ENCODE measurements at places on chromosomes 13 and 19.

- peaks cover 39% of the 10 kb centered on the region for H3K36me3 ChIP-seq
- H3K4me3 ChIP-seq, result peak overlapping the region; percentile 93
- no peak for DNase-seq
- no peaks in the 10 kb centered on the region for H3K4me1 ChIP-seq
- no peak overlapping the region for H3K27ac ChIP-seq
Measured at GRCh38 chr19:2428321-2428690, 920 bp upstream of the TIMM13 start.

GRCh38 chr19:13600091-13600490 is 93.8 kb upstream of the CACNA1A start:
- H3K36me3 ChIP-seq, result no peaks in the 10 kb centered on the region
- no peaks in the 10 kb centered on the region for H3K4me1 ChIP-seq
- no peak for DNase-seq
- H3K4me3 ChIP-seq, result no peak overlapping the region
- no peak overlapping the region for H3K27ac ChIP-seq

DNA sequence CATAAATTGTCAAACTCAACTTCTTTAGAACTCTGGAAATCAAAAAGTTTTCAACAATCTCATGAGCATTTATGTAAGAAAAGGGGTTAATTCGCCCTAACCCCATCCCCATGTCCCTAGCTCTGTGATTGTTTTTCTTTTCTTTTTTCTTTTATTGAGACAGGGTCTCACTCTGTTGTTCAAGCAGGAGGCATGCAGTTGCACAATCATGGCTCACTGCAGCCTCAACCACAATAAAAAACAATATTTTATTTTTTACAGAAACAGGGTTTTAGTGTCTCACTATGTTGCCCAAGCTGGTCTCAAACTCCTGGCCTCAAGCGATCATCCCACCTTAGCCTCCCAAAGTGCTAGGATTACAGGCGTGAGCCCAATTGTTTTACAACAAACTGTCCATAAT is 16.7 kb downstream of the VWA8 start:
- DNase-seq, result no peak
- no peaks in the 10 kb centered on the region for H3K27me3 ChIP-seq

DNA sequence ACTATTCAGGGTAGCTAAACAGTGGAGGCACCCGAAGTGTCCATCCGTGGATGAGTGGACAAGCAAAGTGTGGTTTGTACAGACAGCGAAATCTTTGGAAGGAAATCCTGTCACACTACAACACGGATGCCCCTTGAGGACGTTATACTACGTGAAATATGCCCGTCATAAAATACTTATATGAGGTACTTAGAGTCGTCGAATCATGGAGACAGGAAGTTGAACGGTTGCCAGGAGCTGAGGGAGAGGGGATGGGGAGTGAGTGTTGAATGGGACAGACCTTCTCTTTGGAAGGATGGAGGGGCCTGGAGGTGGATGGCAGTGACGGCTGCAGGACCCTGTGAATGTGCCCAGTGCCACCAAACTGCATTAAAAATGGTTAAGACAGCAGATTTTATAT is 11.6 kb downstream of the ATP4B start:
- no peak overlapping the region for H3K4me3 ChIP-seq
- H3K27me3 ChIP-seq, result no peaks in the 10 kb centered on the region
- H3K4me1 ChIP-seq, result no peaks in the 10 kb centered on the region
- no peak overlapping the region for H3K27ac ChIP-seq
- DNase-seq, result no peak

DNA sequence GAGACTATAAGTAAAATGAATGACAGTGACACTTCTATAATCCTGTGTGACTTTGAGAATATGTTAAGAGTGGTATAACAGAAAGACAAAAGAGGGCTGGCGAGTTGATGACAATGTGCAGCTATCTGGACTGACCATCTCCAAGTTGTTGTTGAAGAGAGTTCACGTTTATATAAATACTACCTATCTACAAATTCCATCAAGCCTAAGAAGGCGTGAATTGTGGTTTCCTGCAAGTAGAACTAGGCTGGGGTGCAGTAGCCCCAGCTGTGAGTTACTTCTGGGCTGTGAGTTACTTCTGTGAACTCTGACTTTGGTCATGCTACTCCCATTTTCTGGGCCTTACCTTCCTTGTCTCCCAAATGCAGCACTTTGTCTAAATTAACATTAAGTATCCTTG is 561.0 kb downstream of the TBC1D4 start:
- no peak for DNase-seq
- H3K4me1 ChIP-seq, result no peaks in the 10 kb centered on the region
- no peaks in the 10 kb centered on the region for H3K27me3 ChIP-seq

DNA sequence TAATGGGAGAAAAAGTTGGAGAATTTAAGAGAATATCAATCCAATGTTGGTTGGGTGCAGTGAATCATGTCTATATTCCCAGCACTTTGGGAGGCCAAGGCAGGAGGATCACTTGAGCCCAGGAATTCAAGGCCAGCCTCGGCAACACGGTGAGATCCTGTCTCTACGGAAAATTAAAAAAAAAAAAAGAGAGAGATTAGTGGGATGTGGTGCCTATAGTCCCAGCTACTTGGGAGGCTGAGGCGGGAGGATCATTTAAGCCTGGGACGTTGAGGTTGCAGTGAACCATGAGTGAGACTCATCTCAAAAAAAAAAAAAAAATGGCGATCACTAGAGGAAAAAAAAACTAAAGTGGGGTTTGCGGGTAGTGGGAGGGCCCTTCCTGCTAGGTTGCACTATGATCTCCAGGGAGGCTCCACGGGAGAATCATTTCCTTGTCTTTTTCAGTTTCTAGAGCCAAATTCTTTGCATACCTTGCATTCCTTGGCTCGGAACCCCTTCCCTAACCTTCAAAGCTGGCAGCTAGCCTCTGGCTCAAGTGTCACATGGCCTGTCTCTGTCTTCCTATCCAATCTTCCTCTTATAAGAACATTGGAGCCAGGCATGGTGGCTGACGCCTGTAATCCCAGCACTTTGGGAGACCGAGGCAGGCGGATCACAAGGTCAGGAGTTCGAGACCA is 5.8 kb upstream of the ERCC2 start:
- DNase-seq, result peak; percentile 69
- H3K36me3 ChIP-seq, result peaks cover 41% of the 10 kb centered on the region
- H3K4me3 ChIP-seq, result no peak overlapping the region

GRCh38 chr13:112464720-112465119 is 88.6 kb downstream of the SPACA7 start:
- H3K4me1 ChIP-seq, result no peaks in the 10 kb centered on the region
- H3K36me3 ChIP-seq, result no peaks in the 10 kb centered on the region
- no peak overlapping the region for H3K4me3 ChIP-seq
- no peak overlapping the region for H3K27ac ChIP-seq
- no peaks in the 10 kb centered on the region for H3K27me3 ChIP-seq

DNA sequence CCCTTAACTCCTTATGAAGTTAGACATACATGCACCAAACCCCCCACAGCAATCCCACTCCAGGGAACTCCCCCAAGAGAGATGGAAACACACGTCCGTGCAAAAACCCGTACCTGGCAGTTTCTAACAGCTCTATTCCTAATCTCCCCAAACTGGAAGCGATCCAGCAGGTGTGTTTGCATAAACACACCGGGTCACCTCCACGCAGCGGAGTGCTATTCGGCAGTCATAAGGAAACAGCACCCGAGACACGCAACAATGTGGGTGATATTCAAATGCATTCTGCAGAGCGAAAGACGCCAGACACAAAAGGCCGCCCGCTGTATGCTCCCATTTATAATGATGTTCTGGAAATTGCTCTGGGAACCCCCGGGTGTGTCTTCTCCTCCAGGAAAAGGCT is 6.8 kb upstream of the ZNRF4 start:
- H3K4me1 ChIP-seq, result no peaks in the 10 kb centered on the region
- no peak overlapping the region for H3K4me3 ChIP-seq
- H3K27me3 ChIP-seq, result peaks cover 71% of the 10 kb centered on the region
- no peak overlapping the region for H3K27ac ChIP-seq
- no peak for DNase-seq

DNA sequence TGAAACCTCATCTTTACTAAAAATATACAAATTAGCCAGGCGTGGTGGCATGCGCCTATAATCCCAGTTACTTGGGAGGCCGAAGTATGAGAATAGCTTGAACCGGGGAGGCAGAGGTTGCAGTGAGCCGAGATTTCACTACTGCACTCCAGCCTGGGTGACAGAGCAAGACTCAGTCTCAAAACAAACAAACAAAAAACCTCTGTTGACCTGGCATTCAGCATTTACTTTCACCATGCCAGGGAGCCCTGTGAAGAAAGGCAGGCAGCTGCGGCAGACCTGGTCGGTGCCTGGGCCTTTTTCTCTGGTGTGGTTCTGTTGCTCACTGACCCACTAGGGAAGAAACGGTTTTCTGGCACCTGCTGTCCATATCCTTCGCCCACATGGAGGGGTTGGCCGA is 49.8 kb downstream of the DNM2 start:
- no peak for DNase-seq
- peaks cover 34% of the 10 kb centered on the region for H3K36me3 ChIP-seq
- peaks cover 38% of the 10 kb centered on the region for H3K4me1 ChIP-seq
- H3K4me3 ChIP-seq, result no peak overlapping the region
- H3K27ac ChIP-seq, result no peak overlapping the region
- no peaks in the 10 kb centered on the region for H3K27me3 ChIP-seq

DNA sequence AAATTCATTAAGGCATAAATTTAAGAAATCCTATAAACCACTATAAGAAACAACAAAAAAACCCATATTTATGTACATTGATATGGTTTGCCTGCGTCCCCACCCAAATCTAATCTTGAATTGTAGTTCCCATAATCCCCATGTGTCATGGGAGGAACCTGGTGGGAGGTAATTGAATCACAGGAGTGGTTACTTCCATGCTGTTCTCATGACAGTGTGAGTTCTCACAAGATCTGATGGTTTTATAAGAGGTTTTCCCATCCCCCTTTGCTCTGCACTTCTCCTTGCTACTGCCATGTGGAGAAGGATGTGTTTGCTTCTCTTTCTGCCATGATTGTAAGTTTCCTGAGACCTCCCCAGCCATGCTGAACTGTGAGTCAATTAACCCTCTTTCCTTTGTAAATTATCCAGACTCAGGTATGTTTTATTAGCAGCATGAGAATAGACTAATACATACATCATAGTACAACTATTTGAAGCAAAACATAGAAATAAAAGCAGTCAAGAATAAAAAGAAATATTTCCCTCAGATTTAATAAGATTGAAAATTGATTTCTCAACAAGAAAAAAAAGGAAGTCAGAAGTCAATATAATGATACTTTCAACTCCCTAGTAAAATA is 209.0 kb upstream of the GPC6 start:
- no peak for DNase-seq
- no peaks in the 10 kb centered on the region for H3K27me3 ChIP-seq

- H3K4me1 ChIP-seq, result peaks cover 14% of the 10 kb centered on the region
- H3K36me3 ChIP-seq, result peaks cover 45% of the 10 kb centered on the region
- no peak overlapping the region for H3K4me3 ChIP-seq
- H3K27me3 ChIP-seq, result no peaks in the 10 kb centered on the region
- H3K27ac ChIP-seq, result peak overlapping the region; percentile 64
- peak; percentile 14 for DNase-seq
Measured at GRCh38 chr19:15251749-15252397, 19.6 kb upstream of the EPHX3 start.

- no peak overlapping the region for H3K27ac ChIP-seq
- H3K4me1 ChIP-seq, result no peaks in the 10 kb centered on the region
- H3K27me3 ChIP-seq, result peaks cover 23% of the 10 kb centered on the region
- no peaks in the 10 kb centered on the region for H3K36me3 ChIP-seq
- no peak for DNase-seq
Measured at GRCh38 chr13:99426426-99426825, 74.8 kb upstream of the TM9SF2 start.

DNA sequence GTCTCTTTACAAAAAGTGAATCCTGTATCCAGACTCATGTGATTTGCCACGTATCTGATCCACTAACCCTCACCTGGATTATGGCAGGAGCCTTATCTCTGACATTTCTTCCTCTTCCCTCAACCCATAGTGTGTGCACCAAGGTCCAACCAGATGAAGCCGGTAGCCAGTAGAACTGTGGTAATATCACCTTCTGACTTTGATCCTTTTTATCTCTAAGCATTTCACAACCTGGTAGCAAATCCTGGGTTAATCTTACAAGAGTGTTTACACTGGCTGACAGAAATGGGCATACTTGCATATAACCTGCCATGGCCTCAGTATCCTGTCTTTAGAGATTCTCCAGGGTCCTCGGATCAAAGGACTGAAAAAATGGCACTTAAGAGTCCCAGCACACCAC is 1.9 kb downstream of the ZNF417 start:
- H3K36me3 ChIP-seq, result peaks cover 56% of the 10 kb centered on the region
- no peak for DNase-seq
- H3K27me3 ChIP-seq, result no peaks in the 10 kb centered on the region
- peaks cover 11% of the 10 kb centered on the region for H3K4me1 ChIP-seq
- no peak overlapping the region for H3K27ac ChIP-seq

GRCh38 chr13:107961849-107962608 is 253.3 kb downstream of the LIG4 start:
- DNase-seq, result no peak
- no peaks in the 10 kb centered on the region for H3K4me1 ChIP-seq
- H3K4me3 ChIP-seq, result no peak overlapping the region
- no peaks in the 10 kb centered on the region for H3K36me3 ChIP-seq

GRCh38 chr13:107477772-107478379 is 737.5 kb downstream of the LIG4 start:
- H3K4me1 ChIP-seq, result no peaks in the 10 kb centered on the region
- no peak overlapping the region for H3K27ac ChIP-seq
- DNase-seq, result no peak

- H3K4me1 ChIP-seq, result peaks cover 9% of the 10 kb centered on the region
- DNase-seq, result peak; percentile 57
- H3K27ac ChIP-seq, result no peak overlapping the region
- peaks cover under 1% of the 10 kb centered on the region for H3K36me3 ChIP-seq
Measured at GRCh38 chr19:4730740-4731171, 7.1 kb upstream of the DPP9 start.

GRCh38 chr19:31541396-31541795 is 192.2 kb upstream of the TSHZ3 start:
- H3K4me1 ChIP-seq, result no peaks in the 10 kb centered on the region
- H3K36me3 ChIP-seq, result no peaks in the 10 kb centered on the region
- no peak overlapping the region for H3K27ac ChIP-seq
- H3K27me3 ChIP-seq, result no peaks in the 10 kb centered on the region

- DNase-seq, result no peak
- no peak overlapping the region for H3K27ac ChIP-seq
- H3K36me3 ChIP-seq, result no peaks in the 10 kb centered on the region
- H3K4me1 ChIP-seq, result no peaks in the 10 kb centered on the region
Measured at GRCh38 chr13:27001705-27002104, 169.9 kb downstream of the USP12 start.

- H3K4me1 ChIP-seq, result no peaks in the 10 kb centered on the region
- H3K27ac ChIP-seq, result no peak overlapping the region
- peaks cover 16% of the 10 kb centered on the region for H3K27me3 ChIP-seq
Measured at GRCh38 chr13:102580552-102581169, 16.1 kb upstream of the TPP2 start.

GRCh38 chr13:81304121-81304659 is 963.3 kb upstream of the SPRY2 start:
- H3K4me3 ChIP-seq, result no peak overlapping the region
- no peaks in the 10 kb centered on the region for H3K36me3 ChIP-seq
- H3K27ac ChIP-seq, result no peak overlapping the region
- DNase-seq, result no peak
- H3K27me3 ChIP-seq, result no peaks in the 10 kb centered on the region
